Hematopoietic multipotent progenitor cell treated with erythropoietin and hydrocortisone succinate and interleukin-3 and kit ligand, for 8 days (in vitro differentiated cells): ENCODE measurements at places on chromosomes 1 and 21.

DNA sequence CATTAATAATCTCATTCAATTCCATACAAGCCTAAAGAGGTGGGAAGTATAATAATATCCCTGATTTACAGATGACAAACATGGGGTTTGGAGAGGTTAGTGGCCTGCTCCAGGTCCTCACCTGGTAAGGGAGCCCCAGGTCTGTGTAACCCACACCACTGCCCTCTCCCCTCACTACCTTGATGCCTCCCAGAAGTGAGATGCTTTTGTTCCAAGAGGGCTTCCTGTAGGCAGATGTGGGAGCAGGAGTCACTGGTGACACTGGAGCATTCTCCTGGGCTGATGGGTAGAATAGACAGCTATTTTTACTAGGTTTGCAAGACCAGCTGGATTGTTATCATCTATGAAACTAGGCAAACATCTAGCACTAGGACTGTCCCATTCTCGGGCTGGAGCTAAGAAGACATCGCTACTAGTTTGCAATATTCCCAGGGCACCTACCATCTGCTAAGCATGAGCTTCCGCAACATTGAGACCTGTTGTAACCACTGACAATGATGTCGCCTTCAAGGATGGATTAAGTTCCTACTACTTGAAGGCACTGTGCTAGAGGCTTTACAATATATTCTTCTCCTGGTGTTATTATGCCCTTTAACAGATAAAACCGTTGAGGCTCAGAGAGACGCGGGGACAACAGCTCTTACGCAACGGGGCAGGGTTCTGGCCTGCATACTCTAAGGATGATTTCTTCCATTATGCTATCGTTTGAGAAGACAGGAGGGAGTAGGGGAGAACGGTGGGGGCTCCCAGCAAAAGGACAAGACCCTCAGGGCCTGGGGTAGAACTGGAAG, 35.0 kb downstream of the BATF3 start:
- no peak for DNase-seq

DNA sequence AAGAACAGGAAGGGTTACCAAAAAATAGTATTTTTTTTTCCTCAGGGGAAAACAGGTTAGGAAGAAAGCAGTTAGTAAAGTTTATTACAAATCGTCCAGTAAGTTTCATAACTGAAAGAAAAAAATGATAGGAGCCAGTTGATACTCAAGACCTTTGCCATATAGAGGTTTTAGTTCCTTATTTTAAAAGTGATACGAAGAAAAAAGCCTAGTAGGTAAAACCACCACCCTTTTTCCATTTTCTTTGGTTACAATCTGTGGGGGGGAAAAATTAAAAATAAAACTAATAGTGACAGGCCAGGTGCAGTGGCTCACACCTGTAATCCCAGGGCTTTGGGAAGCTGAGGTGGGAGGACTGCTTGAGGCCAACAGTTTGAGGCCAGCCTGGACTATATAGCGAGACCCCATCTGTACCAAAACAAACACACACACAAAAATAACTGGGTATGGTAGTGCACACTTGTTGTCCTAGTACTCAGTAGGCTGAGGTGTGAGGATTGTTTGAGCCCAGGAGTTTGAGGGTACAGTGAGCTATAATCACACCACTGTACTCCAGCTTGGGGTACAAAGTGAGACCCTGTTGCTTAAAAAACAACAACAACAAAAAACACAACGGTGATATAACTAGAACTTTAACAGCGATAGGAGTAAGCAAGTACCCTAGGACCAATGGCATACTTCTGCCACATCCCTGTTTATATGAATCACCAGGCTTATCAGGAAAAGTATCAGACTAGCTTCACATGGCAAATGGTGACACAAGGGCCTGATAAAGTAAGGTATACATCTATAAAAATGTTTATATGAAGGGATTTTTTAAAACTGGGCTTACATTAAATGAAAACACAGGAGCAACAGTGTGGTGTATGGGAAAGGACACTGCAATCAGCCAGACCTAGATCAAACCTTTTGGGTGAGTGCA, 5.4 kb downstream of the TMEM59 start:
- DNase-seq = no peak

DNA sequence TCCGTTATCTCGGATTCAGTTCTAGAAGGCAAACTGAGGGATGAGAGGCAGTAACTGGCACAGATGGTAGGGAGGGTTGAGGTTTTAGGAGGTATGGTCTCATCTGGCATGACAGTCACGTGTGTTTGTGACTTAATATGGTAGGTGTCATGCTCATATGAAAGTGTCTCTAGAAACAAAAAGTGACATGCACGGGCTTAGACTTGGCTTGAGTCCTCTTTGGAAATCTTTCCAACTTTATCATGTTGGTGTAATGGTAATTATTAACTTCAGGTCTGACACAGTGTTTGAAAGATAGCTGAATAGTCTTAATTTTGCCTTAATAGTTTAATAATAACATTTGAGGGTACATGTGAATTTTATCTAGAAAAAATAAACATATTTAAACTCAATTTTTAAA, 218.1 kb downstream of the FMN2 start:
- no peak for DNase-seq

DNA sequence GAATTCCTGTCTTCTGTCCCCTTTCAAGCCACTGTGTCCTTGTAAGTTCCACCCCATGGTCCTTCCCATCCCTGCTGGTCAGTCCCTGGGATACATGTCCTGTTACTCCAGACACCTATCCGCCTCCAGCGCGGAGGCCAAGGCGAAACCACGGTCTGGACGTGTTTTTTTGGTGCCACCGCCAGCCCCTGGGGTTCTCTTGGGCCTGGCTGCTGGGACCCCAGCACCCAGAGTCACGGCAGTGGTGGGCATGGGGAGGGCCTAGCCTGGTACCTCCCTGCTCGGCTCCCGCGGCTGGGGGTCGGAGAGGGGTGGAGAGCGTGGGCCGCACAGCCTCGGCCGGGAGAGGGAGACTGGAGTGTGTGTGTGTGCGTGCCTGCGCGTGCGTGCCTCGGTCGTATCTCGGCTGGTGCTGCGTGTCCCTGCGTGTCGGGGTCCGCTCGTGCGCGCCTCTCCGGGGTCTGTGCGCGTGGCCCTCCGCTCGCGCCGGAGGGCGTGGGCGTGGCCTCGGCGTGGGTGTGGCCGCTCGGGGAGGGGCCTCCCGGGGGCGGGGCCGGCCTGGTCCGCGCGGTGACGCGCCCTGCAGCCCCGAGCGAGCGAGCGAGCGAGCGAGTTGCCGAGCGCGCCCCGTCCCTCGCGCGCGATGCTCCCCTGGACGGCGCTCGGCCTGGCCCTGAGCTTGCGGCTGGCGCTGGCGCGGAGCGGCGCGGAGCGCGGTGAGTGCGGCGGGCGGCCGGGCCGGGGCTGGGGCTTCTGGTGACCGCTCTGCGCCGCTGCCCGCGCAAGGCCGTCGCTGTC, at the start of gene VWA1:
Gene VWA1, plus strand, starts transcription at position 585 of the 798 bp plus-strand sequence. Its CDS starts 59 bp downstream, at position 644.
- peak; percentile 43 for DNase-seq

DNA sequence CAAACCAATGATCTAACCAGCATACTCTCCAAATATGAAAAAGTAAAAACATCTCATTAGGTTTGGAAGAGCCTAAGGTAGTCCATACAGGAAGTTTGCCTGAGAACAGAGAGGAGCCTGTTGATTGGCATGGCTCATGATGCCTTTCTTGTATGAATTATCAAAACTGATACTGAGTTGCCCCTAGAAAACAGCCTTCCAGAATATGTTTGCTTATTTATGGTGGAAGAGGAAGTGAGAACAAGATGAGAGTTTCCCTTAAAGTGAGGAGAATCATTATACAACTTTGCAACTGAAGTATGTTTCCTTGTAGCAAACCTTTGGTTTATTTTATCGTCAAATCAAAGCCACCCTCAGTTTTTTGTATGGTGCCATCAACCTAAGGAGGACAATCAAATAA, 23.8 kb upstream of the KIAA1614 start:
- DNase-seq = no peak
